ENCODE measurements at places on chromosomes 16 and 17. TPM values are rescaled to one million over a fixed set of nuclear protein-coding genes. Genes with fewer than 3 reads are reported as not detected.

DNA sequence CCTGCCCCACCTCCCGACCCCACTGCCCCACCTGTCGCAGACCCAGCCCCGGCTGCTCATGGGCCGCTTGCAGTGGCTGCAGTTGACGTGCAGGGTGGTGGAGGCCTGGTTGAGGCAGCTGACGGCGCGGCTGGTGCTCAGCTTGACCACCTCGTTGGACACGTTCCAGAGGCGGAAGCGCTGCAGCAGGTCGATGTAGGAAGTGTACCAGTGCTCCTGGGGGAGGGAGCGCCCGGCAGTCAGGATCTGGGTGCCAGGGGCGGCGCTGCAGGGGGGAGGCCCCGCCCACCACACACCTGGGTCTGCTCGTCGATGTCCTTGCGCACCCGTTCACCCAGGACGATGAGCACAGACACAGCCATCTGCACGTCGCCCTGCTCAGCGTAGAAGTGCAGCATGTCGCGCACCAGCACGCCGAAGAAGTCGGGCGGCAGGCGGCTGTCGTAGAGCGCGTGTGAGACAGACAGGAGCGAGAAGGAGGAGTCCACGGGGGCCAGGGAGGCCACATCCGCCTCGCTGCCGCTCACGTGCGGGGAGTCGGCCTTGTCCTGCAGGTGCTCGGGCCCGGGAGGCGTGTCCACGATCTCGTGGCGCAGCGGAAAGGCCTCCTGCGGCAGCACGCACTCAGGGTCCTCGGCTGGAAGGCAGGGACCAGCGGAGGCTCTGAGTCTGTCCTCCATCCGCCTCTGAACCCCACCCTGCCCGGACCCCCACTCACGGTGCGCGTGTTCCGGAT is 995 bp upstream of the JMJD8 start:
- DNase-seq, result no peak

DNA sequence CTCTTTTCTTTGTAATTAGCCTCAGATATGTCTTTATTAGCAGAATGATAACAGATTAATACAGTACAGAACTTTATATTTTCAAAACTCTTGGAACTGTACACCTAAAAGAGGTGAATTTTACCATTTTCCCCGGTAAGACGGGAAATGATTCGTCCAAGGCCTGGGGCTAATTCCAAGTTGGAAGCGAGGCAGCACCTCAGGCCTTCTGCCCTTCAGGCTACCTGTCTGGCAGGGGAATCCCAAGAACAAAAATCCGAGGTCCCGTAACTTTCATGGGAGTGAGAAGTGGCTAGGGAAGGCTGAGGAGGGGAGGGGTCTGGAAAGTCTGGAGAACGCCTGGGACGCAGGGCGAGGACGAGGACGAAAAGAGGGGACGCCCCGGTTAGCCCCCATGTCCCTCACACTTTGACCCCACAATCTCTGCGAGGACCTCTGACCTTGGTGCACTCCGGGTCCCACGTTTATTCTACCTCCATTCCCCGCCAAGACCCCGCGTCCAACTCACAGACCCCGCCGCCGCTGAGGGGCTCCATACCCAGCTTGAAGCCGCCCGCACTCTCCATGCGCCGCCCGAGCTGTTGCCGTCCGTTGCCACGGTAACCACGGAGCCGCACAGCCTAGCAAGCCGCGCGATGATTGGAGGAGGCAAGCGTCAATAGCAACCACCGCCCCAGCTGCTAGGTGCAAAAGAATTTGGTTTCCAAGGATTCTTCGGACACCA is at the start of gene HYDIN:
TSS of gene HYDIN (minus strand) at position 601 of the 724 bp plus-strand sequence. CDS start 43,827 bp downstream, outside the sequence.
- DNase-seq, result peak; percentile 86

The LRRC36 gene
- not detected for total RNA-seq

DNA sequence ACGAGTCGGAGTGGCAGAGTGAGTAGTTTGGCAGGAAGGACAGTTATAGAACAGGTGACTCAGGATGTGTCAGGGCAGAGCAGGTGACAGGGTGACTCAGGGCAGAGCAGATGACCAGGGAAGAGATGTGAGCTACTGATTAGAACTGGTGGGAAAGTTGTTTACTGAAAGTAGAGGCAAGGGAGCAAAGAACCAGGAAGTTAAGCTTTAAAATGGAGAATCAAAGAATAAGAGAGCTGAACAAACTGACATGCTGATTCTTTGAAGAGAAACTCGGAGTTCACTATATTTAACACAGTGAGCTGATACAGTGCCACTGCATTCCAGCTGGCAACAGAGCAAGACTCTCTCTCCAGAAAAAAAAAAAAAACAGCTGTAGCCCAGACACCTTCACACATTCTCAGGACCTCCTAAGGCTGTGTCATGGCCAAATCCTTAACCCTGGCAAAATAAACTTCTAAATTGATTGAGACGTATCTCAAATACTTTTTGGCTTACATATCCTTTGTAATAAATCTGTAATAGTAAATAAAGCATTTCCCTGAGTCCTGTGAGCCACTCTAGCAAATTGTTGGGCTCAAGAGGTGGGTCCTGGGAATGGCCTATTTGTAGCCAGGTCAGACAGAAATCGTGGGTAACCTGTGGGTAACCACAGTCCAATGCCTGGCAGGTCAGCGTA is 12.3 kb upstream of the UBE2I start:
- DNase-seq, result peak; percentile 84

- no peak for DNase-seq
Measured at GRCh38 chr17:56319531-56319930, 166.3 kb downstream of the ANKFN1 start.

The USP43 gene
- 1.2 TPM for total RNA-seq

DNA sequence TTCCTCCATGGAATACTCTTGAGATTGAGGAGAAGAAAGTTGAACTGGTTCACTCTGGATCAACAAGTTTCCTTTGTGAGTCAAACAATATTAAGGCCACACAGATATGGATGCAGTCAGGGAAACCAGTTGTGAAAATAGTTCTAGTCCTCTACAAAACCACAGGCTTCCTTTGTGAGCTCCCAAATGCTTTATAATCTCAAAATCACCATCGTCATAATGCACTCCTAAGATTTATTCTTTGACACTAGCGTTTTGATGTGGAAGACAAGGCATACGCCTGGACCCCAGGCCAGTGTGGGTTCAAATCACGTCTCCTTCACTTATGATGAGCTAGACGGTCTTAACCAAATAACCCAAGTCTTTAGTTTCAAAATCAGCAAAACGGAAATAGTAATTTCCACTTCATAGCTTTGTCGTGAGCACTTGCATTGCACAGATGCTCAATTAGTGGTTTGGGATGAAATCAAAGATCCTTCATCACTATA is 142.6 kb downstream of the STX8 start:
- DNase-seq, result no peak

GRCh38 chr17:56502120-56502654 is 91.3 kb upstream of the NOG start:
- DNase-seq, result no peak

DNA sequence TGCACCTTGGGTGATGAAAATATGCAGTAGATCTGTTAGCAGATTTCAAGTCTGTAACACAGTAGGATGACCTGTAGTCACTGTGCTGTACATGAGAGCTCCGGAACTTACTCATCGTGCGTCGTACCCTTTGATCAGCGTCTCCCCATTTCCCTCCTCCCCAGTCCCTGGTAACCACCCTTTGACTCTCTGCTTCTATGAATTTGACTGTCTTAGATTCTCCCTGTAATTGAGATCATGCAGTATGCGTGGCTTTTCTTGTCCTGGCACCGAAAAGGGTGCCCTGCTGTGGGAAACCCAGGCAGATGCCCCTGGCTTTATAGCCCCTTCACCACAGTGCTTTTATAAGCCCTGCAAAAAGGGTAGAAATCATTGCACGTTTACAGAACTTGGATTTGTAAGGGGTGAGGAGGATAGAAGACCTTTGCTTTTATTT is 20.5 kb downstream of the CLEC16A start:
- no peak for DNase-seq

The KRT27 gene
- not detected for total RNA-seq

GRCh38 chr17:80119839-80120238 is 18.5 kb downstream of the GAA start:
- DNase-seq, result peak; percentile 13

- DNase-seq, result no peak
Measured at GRCh38 chr16:17227278-17227677, 243.5 kb downstream of the XYLT1 start.

The GP1BA gene
- not detected for total RNA-seq

GRCh38 chr17:76569607-76570279 is 15.9 kb downstream of the ST6GALNAC2 start:
- peak; percentile 90 for DNase-seq

The GCGR gene
- total RNA-seq, result 0.31 TPM
